ENCODE measurements at places on chromosomes 2 and 18.
A peak's percentile ranks its signal among the peaks of the same experiment; 100 is the strongest.

GRCh38 chr2:233331536-233331935, 22.8 kb upstream of the DGKD start:
- peak; percentile 98 for DNase-seq

DNA sequence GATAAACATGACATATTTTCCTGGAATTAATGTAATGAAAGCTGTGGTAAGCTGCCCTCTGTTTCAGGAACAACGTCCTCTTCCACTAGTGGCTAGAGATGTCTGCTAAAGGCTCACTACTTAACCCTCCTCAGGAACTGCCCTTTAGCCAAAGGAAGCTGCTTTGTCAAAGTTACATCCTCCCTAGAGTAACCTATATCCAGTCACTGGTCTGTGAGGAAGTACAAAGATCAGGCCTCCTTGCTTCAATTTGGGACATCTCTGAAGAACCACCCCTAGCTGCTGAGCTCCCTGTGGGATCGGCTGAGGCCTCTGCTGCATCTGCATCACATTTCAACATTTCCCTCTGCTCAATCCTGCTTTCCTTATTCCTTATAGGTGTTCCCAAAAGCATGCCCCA, 107.8 kb downstream of the PRELID3A start:
- DNase-seq = no peak

- DNase-seq = no peak
Observed at GRCh38 chr2:1636791-1637415, 107.4 kb downstream of the PXDN start.

DNA sequence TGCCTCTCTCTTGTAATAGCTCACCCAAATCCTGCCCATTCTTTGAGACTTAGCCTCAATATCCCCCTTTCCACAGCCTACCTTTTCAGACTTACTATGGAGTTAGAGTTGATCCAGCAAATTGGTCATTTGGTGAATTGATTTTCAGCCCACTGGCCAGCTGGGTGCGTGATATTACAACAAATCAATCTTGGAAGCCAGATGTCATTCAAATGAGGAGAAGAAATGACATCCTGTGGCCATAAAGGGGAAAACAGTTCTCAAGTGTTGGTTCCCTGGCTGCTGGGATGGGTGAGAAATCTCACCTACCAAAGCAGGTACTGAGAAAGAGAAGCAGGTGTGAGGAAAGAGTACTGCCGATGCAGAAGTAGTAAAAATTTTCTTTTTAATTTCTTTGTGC, 36.7 kb upstream of the FOXI3 start:
- DNase-seq = no peak

- no peak for DNase-seq
Observed at GRCh38 chr2:230246206-230246605, 20.7 kb downstream of the SP140 start.

- no peak for DNase-seq
Observed at GRCh38 chr18:68148863-68149262, 566.0 kb downstream of the TMX3 start.

GRCh38 chr2:241560883-241561474, 2.4 kb downstream of the BOK start:
- DNase-seq = no peak

DNA sequence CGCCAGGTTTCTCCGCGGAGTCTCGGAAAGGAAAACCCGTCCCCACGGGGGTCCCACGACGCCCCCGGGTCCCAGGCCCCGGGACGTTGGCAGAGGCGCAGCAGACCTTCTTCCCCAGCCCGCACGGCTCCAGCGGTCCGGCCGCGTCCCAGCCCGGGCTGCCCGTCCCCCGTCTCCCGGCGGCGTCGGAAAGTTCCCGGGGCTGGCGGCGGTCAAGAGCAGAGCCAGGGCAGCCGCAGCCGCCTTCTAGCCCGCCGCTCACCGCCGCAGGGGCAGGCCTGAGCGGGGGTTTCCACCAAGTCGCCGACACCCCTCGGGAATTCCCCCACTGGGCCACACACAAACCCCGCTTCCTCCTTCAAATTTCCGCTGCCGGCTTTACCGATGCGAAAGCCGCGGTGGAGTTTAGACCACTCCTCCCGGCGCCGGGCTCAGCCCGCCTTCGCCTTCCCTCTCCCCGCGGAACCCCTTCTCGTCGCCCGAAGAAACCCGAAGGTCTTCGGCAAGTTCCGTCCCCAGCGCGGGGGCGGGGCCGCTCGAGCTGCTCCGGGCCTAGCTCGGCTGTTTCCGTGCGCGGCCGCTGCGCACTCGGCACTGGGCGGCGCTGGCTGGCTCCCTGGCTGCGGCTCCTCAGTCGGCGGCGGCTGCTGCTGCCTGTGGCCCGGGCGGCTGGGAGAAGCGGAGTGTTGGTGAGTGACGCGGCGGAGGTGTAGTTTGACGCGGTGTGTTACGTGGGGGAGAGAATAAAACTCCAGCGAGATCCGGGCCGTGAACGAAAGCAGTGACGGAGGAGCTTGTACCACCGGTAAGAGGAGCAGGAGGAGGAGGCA, at the start of gene CREB1:
CREB1 (plus strand) TSS at position 633 of the 830 bp plus-strand sequence. CDS start 25,674 bp downstream, outside the sequence.
- DNase-seq = peak; percentile 99

DNA sequence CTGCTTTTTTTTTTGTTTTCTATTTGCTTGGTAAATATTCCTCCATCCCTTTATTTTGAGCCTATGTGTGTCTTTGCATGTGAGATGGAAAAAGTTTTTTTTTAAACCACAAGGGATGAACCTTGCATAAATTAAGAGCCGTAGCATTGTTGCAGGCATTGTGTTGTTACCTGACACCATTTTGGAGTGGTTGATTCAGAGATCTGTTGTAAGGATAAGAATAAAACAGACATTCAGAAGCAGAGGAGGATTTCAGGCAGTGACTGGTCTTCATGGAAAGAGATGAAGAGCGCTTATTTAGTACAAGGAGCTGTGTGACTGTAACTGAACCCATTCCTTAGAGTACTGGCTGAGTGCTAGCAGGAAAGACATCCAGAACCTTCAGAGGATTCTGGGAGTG, 101.2 kb downstream of the LTBP1 start:
- no peak for DNase-seq

DNA sequence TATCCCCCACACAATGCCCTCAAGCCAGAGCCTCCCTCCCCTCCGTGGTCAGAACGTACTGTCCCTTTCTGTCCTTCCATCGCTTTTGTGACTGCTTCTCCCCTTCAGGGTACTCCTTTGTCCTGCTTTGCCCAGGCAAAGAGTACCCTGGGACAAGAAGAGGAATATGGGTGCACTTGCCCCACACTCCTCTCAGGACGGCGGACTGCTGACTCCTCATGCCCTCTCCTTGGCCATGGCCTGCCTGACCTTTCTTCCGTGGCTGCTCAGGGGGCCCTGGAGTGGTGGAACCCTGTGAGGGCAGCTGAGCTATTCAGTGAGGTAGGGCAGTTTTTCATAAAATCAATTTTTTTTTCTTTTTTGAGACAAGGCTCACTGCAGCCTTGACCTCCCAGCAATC, 18.7 kb downstream of the C2orf74 start:
- DNase-seq = no peak

DNA sequence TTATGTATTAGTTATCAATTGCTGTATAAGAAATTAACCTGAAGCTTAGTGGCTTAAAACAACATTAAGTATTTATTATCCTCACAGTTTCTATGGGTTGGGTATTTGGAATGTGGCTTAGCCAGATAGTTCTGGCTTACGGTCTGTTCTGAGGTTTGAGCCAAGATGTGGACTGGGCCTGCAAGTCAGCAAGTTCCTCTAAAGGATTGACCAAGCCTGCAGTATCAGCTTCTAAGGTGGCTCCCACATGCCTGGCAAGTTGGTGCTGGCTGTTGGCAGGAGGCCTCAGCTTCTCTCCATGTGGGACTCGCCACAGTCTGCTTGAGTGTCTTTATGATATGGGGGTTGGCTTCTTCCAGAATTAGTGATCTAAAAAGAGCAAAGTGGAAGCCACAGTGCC, 45.0 kb upstream of the TCF4 start:
- DNase-seq = no peak

- no peak for DNase-seq
Observed at GRCh38 chr2:36967236-36967876, 1.0 kb upstream of the STRN start.

- no peak for DNase-seq
Observed at GRCh38 chr2:141468761-141469160, 662.1 kb downstream of the LRP1B start.

DNA sequence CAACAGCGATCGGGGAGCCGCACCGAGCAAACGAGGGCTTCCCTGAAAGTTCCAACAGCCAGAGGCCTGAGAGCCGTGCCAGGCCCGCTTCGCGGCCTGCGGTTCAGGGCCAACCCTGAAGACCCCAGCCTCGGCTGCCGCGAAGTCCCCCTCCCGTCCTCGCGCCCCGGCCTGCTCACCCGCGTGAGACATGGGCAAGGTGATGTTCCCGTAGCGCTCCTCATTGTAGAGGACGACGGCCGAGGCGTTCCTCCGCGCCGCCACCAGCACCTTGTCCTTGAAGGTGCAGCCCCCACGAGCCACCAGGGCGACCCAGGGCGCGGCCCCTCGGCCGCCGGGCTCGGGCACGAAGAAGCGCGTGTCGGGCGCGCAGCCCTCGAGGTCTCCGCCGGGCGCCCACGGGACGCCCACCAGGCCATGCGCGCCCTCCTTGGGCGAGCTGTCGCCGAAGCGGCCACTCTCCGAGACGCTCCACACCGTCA, 510 bp downstream of the RNF149 start:
- peak; percentile 52 for DNase-seq

- no peak for DNase-seq
Observed at GRCh38 chr2:84716564-84716963, 164.3 kb downstream of the TRABD2A start.

DNA sequence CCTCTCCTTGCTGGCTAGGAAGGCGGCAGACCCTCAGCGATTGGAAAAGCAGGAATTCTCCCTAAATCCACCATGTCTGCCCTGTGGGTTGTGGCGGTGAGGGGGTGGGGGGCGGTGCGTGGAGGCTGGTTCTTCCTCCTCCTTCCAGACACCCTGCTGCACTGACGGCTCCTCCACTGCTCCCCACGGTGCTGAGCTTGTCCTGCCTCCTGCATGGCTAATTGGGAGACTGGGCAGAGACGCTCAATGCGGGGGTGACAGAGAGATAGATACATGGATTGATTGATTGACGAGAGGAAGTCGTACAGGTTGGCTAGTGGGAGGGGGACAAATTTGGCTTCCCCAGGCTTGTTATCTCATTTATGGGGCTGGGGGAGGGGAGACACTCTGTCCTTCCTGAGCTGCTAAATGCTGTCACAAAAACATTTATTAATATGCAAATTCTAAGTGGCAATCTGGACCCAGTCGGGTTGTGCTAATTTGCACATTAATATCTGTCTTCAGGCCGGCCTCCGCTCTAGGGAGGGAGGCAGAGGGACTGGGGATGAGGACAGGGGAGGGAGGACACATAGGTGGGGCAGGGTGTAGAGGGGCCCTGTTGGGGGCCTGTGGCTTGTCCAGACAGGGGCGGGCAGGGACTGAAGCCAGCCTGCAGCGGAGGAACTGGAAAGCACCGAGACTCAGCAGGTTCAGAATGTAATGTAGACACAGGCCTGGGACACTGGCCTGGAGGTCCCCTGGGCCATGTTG, 181.6 kb downstream of the CELF4 start:
- DNase-seq = no peak

- DNase-seq = no peak
Observed at GRCh38 chr2:172168917-172169346, 66.2 kb upstream of the DLX2 start.
